ENCODE measurements at places on chromosomes 6 and 20.

DNA sequence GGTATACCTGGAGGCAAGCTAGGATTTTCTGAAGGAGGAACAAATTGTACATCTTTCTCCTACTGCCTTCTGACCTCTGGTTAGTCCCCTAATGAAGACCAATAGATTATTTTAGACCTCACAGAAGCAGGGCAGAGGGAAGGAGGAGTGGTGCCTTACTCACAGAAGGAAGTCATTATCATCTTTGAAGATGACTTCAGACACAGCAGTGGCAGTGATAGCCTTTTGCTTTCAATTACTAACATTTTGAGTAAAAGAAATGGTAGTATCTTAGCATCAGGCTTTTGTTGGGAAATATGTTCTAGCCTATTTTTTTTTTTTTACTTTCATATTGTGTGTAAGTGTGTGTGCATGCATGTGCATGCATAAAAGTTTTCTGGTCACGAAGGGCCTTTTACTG lies 164.2 kb upstream of the PLN start:
- no peak for DNase-seq

DNA sequence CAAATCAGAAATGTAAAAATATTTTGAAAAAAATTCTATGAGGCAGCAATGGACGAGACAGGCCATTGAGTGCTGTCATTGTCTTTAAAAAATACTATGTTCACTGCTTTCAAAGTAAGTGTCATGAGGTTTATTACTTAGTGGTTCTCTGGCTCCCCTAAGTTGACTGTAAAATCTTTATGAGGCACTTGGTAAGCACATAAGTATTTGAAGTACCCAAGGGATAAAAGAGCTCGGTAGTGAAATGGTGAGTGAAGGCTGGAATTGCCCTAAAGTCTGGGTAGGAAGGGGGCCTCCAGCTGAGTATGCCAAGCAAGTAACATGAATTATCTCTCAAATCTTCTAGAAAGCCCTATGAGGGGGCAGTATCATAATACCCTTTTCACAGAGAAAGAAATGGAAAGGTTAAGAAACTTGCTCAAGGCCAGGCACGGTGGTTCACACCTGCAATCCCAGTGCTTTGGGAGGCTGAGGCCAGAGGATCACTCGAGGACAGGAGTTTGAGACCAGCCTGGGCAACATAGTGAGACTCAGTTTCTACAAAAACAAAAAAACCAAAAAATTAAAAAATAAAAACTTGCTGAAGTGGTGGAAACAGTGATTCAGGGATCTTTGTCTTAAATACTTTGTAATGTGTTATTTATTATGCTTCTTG lies 5.5 kb upstream of the CTCFL start:
- no peak for DNase-seq

DNA sequence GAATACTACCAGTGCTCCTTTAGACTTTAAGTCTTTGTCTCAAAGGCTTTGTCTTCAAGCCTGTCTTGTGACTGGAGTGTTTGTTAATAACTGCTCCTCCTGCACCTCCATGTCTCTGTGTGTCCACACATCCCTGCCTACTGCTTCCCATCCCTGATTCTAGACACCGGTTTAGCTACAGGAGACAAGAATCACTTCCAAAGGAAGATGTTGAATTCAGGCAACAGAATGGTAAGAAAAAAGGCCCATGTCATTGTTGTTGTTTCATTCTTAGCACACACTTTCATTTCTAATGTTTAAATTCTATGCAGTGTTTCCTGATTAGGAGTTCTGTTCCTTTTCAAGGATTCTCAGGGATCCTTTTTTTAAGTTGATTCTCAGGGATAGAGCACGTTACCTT lies 293.6 kb upstream of the STXBP5 start:
- DNase-seq = no peak

GRCh38 chr20:44104798-44105517 lies 82.0 kb downstream of the JPH2 start:
- no peak for DNase-seq

DNA sequence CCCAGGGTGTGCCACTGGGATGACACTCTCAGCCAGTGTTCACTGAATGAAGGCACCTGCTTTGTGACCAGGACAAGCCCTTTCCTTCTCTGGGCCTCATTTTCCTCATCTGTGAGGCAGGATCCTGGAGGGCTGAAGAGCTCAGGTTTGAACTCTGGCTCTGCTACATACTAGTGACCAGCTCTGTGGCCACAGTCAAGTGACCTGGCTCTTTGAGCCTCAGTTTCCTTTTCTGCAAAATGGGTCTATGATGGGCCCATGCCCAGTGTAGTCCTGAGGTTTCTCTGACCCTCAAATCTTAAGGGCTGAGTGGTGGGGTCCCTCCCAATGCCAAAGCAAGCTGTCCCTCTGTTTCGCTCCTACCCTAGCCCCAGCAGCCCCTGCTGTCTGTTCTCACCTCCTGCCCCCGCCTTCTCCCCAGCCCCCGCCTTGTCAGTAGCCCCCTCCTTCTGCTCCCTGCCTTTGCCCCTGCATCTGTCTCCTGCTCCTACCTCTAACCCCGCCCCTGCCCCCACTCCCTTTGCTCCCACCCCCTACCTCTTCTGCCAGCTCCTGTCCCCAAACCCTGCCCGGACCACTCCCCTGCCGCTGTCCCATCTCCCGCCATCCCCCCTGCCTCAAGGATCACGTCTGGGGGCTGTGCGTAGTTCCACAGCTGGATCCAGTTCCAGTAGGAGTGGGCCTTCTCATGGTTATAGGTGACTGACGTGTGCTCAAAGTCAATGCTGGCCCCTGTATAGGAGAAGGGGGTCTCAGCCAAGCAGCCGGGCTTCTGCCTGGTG lies 17.0 kb downstream of the SUN5 start:
- DNase-seq = no peak

- no peak for DNase-seq
These were observed 1.9 kb downstream of the TRIB3 start for GRCh38 chr20:382291-383115.

DNA sequence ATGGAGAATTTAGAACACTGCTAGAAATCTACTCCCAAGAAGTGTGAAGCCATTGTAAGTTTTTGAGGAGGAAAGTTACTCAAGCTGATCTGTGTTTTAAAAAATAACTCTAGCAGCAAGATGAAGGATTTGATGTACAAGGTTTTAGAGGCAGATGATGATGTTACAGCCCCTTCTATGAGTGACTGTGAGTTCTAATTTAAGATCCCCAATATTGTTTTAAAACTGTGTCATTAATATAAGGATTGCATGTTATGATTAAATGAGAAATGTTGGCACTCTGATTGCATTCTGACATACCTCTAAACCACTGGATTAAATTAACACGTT lies 293.5 kb downstream of the ADGB start:
- no peak for DNase-seq

- no peak for DNase-seq
These were observed 154.1 kb downstream of the FOXA2 start for GRCh38 chr20:22430154-22430745.

DNA sequence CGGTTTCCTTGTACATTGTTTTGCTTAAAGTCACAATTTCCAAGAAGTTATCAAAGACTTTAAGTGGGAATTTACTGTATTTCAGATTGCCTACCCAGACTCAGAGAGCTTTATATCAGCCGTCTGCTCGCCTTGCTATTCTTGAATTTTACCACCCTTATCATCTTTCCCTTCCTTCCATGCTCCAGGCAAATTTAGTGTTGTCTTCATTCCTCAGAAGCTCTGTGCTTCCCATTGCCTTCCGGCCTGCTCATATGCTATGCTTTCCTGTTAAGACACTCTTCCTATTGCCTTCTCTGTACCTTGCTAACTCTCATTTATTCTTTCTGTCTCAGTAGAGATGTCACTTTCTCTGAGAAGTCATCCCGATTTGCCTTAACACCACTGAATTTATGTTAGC lies 52.1 kb downstream of the CD2AP start:
- no peak for DNase-seq

DNA sequence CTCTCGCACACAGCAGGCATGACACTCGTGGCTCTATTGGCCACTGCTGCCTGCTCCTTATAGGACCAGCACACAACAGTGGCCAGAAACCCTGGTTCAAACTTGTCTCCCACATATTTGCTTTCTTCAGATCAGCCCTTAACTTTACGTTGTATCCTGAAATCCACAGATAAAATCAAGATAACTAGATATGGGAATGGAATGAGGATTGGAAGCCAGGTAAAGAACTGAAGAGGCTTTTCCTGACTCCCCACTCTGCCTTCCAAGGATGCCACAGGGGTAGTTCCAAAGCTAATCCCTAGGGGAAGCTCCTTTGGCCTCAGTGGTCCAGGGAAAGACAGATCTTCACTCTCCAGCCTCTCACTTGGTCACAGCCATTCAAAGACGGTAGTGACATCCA lies 86.5 kb downstream of the INSM1 start:
- DNase-seq = no peak

GRCh38 chr6:35935469-35935868 lies 14.6 kb upstream of the SRPK1 start:
- DNase-seq = no peak

GRCh38 chr6:150006961-150007464 lies 18.3 kb downstream of the RAET1L start:
- no peak for DNase-seq

GRCh38 chr6:113006494-113006893 lies 659.4 kb downstream of the RFPL4B start:
- no peak for DNase-seq

DNA sequence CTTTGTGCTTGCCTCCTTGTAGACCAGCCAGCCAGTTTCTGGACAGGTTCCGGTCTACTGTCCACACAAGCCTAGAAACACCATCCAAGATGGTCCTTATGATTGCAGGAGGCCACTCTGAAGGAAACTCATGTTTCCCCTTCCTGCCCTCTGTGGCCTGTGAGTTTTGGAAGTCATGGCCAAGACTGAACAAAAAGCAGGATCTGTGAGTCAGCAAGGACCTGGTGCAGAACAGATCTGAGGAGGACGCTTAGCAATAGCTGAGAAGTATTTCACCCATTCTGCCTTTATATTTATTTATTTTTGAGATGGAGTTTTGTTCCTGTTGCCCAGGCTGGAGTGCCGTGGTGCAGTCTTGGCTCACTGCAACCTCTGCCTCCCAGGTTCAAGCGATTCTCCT lies 134.6 kb upstream of the EEF1E1 start:
- no peak for DNase-seq

GRCh38 chr6:147126618-147127022 lies 77.6 kb upstream of the STXBP5 start:
- no peak for DNase-seq

DNA sequence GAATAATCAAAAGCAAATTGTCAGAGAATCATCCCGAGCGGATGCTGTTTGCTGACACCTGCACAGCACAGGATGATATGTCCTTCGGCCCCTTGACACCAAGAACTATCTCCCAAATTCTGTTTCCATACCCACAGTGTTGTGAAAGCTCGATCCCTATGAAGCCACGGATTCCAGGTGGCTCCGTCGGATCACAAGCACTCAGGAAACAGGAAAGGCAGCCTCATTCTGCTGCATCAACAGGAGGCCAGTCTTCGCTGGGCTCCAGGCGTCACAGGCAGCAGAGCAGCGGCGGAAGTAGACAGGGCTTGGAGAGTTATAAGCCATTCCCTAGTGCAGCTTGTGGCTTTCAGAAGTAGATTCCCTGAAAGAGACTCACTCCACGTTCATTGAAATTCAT lies 342.3 kb downstream of the C6orf118 start:
- no peak for DNase-seq

DNA sequence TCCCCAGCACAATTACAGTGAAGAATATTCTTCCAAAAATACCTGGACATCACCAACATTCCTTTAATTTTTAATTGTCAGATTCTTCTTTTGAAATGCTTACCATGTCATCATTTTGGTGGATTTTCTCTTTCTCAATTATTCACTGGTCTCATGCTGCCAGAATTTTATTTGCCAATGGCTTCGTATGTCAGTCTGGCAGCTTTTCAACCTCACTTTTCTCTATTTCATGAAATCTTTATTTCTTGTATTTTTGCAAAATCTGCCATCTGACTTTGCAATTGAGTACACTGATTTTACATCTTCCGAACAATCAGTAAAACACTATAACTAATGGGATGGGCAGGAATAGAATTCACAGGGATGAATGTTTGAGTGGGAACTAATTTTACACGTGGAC lies 84.1 kb downstream of the BTBD9 start:
- no peak for DNase-seq

DNA sequence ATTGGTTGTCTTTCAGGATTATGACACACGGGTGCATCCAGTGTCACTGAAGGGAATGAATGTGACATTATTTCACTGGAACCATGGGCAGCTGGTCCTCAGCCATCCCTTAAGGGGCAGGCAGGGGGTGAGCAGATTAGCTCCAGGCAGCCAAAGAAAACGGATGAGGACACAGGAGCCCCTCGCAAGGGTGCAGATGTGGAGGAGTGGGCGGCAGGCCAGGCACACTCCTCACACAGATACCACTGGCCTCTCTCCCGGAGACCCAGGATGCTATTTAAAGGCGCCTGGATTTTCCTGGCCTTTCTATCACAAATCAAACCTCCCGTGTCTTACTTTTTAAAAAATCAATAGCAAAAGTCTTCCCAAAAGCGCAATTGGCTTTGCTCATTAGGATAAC lies 210.4 kb downstream of the TAF4 start:
- no peak for DNase-seq

- no peak for DNase-seq
These were observed 11.5 kb downstream of the RIOK1 start for GRCh38 chr6:7401075-7401474.

- no peak for DNase-seq
These were observed 30.6 kb downstream of the FITM2 start for GRCh38 chr20:44280387-44280786.

DNA sequence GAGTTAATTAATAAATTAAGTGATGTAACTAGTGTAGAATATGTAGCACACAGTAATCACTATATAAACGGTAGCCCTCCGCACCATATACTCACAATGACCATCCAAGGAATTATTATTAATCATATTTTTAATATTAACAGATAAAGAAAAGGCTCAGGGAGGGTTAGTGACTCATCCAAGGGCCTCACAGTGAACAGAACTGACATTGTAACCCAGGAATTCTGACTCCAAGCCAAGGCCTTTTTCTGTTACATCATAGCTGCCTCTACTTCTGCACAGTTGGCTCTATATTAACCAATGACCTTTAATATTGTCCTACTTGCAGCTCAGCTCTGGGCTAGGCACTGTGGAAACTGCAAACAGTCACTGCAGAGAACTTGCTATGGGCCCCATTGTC lies 117.5 kb upstream of the SIRPG start:
- no peak for DNase-seq

- no peak for DNase-seq
These were observed 18.3 kb upstream of the NTSR1 start for GRCh38 chr20:62690261-62690820.

DNA sequence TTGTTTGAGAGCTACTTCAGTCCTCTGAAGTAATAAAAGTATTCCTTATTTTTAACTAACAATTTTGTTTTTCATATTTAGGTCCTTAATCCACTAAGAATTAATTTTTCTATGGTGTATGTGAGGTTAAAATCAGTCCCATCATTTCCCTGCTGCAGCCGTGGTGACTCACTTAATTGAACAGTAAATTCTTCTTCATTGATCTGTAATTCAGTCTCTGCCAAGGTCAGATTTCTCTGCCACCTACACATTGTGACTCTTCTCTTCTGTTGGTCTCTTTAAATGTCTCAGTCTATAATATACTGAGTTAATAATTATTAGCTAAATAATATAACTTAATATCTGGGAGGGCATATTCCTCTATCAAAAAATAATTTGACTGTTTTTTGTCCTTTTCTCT lies 262.3 kb downstream of the UTRN start:
- no peak for DNase-seq

All from T-helper 1 cell (primary cell).